LNCaP clone FGC (cell line): ENCODE measurements at places on chromosomes 1 and 21.

- DNase-seq = peak; percentile 70
Observed at GRCh38 chr1:150813028-150813707, 5.1 kb upstream of the CTSK start.

DNA sequence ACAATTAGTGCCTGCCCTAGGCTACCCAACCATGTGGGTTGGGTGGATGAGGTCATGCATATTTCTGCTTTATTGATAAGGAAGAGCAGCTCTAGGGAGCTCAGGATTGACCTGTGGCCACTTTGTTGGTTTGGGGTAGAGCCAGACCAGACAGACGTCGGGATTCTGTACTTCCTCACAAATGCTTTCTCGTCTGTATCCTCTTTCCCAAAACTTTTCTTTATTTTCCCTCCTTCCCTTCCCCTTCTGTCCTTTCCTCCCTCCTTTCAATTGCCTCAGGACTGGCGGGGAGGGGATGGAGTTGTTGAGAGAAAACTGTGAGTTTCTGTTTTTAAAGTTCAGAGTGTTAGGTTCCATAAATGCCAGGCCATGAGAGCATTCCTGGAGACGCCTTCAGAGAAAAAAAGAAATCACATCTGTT, 68.0 kb downstream of the UCK2 start:
- DNase-seq = no peak

DNA sequence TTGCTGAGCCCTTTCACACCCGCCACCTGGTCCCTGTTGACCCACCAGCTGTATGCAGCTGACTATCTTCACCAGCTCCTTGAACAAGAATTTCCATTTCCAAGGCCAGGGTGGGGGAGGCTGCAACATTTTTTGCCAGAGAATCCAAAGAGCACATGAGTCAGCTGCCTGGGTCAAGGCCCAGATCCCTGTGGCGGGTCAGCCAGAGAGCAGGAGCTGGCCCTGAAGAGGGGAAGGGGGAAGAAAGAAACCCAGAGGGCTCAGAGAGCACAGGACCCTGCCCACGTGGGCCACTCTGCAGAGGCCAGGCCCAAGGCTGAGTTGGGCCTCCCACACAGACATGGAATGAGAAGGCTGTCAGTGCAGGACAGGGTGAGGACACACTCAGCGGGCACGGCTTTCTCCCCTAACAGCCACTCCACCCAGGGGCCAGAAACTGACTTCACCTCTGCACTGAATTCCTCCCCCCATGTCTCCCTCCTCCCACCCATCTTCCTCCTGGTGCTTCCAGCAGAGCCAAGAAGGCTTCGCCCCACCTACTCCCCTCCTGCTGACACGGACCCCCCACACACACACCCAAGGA, 28.9 kb downstream of the S100A6 start:
- DNase-seq = no peak

DNA sequence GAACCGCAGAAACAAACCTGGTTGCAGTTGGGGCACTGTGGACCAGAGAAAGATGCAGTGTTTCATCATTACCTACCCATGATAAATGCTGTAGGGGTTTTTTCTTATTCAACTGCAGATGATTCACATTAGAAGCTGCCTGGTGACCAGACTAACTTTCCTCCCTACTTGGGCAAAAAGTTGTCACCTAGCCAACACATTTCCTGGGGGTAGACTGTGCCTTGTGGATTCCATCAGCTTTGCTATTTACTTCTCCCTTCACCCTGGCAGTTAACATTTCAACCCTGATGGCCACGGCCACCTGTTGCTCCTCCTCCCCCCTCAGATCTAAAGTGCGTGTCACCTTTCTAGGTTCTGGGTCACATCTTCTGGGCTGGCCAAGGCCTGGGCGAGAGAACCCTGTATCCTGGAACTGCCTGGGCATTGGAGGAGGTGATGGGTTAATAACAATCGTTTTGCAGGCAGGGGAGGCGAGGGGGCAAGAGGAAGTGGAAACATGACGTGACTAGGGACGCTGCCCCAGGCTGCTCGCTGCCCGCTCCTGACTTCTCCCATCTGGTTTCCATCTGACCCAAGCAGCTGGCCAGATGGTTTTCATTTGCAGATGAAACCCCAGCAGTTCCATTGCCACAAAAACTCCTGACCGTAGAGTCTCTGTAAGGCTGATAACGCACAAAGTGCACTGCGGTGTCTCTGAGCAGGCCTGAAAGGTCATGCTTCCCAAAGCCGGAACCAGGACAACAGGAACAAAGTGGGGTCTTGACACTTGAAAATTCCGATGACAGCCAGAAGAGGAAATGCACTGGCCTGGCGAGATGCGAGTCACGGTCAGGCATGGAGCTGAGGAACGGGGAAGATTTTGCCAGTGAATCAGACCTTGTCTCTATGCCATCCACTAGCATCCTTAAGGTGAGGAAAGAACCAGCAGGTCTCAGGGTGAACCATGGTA, 36.6 kb downstream of the CAPZB start:
- DNase-seq = no peak

DNA sequence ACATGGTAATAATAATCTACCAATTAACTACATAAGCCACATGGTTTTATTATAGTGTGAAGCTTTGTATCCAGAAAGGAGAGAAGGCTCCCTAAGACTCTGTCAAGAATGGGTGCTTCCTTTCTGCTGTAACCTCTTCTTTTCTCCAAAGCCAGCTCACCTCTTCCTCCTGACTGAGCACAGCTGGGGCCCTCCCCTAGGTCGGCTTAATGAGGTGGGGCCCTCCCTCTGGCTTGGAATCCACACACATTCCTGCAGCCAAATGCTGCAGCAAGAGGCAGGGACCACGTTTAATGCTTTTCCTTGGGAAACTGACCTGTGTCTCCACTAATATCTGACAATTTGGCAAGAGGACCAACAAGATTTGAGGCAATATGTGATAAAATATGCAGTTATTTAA, 94.8 kb downstream of the DSCAM start:
- no peak for DNase-seq

DNA sequence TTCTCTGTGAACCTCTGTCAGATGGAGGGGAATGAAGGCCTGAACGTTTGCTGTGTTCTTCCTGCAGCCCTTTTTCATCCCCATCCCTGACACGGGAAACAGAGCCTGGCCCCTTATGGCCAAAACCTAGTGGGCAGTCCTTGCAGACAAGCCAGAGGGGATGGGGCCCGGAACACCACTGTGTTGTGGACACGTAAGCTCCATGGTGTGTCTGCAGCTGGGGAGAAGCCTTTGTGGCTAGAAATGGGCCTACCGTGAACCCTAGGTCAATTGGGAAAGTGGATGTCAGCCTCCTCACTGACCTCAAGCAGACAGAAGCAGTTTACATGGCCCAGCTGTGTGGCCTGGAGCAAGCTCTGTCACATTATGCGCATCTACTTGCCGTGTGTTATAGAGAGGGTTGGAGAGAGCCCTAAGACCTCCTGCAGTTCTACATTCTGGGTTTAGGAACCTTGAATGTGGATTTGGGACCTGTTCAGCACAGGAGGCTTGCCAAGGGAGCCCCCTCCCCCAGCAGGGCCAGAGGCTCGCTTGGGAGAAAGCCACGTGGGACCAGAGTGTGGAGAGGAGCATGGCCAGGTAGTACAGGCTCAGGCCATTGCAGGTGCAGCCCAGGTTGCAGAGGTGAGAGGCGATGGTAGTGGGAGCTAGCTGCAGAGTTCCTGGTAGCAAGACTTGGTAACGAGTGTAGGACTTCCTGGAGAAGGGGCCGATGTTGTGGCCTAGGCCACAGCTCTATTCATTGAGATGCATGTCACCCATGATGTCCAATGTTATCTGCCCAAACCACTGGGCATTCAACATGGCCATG, 20.7 kb downstream of the PARS2 start:
- DNase-seq = no peak

- no peak for DNase-seq
Observed at GRCh38 chr1:2594001-2594640, 7.5 kb downstream of the PRXL2B start.

DNA sequence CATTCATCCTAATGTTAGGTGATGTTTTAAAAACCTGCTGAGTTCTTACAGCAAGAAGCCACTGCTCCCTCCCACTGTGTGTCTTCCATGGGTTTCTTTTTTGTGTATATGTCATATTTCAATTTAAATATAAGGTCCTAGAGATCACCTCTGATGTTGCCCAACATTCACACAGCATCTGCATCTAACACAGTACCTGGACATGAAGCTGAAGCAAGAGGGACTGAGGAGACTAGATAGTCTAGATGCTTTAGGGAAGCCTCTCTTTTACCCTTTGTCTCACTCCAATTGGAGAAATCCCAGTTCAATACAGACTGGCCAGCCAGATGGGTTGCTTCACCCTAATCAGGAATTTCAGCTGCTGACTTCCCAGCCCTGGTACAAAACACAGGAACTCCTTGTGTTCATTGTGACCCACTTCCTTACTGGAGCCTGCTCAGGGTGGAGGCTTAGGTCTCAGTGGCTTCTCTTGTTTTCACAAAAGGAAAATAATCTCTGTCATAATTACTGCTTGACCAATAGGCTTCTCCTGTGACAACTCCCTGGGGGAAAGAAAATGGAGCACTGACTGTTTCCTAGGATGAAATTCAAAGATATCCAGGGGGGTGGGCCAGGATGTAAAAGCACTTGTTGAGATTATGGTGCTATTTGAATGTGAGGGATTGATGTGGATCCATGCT, 17.3 kb downstream of the BTG2 start:
- DNase-seq = no peak

DNA sequence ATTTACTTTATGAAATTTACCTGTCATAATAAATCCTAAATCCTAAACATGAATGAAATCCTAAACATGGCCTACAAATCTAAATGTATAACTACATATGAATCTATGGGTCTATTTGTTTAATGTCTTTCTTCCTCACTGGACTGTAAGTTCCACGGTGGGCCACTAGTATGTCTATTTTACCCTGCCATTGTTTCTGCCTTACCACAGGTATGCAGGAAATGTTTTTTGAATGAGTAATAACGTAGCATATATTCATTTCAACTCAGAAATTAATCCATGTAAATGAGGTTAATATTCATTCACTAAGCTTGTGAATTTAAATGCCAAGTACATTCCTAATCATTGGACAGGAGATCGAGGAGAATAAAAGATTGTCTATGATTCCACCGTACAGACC, 35.3 kb downstream of the B3GALNT2 start:
- DNase-seq = no peak

- DNase-seq = no peak
Observed at GRCh38 chr1:218395916-218396315, 50.8 kb downstream of the TGFB2 start.

GRCh38 chr1:25173809-25174340, 58.4 kb downstream of the SYF2 start:
- no peak for DNase-seq

GRCh38 chr1:212351588-212352362, 62.9 kb downstream of the PACC1 start:
- no peak for DNase-seq
